ENCODE measurements at places on chromosomes 1 and 21.

DNA sequence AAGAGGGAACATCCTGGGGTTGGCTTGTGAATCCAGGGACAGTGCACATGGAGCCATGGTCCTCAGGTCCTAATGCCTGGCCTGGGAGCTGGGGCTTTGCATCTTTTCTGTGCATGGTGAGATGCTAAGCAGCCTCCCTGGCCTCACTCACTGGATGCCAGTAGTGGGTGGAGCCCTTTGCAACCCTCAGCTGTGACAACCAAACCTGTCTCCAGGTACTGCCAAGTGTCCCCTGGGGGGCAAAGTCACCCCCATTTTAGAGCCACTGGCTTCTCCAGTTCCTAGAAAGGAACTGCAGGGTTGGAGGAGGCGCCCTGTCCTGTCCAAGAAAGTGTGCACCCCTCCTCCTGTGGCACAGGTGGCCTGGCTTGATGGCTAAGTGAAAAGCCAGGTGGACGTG is 44.6 kb upstream of the GRIK3 start:
- no peak for DNase-seq

DNA sequence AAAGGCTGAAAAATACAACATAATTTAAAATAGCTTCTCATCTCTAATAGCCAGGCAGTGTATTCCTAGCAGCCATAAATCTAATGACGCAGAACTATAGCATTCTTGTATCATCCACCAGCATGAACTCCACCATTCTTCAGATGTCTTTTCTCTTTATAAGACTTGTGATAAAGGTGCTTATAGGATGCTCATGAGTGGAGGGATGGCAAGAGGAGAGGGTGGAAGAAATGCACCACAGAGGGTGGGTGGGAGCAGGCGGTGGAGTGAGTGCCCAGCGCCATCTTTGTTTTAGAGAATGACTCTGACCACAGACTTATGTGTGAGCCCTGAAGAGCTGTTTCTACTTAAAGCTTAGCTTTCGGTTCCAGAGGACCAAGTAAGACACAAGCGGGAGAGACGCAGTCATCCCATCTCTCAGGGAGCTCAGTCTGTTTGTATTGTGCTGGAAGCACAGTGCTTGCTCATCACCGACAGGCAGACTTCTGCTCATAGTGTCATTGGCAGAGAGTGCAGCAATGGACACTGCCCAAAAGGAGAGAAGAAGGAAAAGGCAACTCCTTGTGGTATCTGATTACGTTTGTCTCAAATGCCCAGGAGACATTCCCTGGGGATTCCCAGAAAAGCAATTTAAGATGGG is 65.6 kb downstream of the KCNJ15 start:
- DNase-seq: no peak

DNA sequence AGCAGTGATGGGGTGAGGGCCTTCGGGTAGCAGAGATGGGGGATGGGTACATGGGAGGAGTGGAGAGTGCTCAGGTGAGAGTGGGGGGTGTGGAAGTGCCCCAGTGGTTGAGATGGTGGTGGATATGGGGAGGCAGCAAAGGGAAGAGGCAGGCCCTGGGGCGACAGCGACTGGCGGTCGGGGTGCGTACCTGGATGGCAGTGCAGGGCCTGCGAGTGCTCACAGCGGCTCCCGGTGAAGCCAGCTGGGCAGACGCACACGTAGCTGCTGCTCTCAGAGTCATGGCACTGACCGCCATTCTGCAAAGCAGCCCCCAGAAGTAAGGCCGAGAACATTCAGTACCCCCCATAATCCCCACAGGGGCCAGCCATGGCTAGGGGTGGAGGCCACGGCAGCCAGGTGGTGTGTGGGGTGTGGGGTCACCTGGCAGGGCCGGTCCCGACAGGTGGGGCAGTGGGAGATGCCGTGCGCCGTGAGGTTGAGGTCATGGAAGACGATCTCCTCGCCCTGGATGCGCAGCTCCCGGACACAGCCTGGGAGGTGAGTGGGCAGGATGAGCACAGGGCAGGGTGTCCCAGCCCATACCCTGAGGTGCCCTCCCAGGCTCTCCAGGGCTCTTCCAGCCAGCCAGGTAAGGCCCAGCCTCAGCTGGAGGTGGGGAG is 18.9 kb downstream of the LDLRAD2 start:
- DNase-seq: no peak

GRCh38 chr1:195019385-195019784 is 1588.9 kb downstream of the KCNT2 start:
- no peak for DNase-seq

DNA sequence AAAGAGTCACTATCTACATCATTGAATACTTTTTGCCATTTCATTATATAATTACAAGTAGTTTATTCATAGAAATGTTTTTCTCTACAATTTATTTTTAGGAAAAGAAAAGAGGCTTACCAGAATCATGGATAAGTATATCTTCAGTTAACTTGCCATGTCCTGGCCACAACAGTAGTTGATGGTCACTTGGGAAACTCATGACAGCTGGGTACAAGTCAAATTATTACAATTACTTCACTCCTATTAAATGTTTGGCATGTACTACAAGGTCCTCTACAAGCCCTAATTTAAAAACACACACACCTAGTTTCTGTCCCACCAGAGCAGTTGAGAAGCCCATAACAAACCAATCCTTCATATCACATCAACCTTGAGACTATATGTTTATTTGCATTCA is 29.4 kb downstream of the PALMD start:
- no peak for DNase-seq

GRCh38 chr1:15972409-15972808 is 3.5 kb downstream of the ZBTB17 start:
- no peak for DNase-seq

DNA sequence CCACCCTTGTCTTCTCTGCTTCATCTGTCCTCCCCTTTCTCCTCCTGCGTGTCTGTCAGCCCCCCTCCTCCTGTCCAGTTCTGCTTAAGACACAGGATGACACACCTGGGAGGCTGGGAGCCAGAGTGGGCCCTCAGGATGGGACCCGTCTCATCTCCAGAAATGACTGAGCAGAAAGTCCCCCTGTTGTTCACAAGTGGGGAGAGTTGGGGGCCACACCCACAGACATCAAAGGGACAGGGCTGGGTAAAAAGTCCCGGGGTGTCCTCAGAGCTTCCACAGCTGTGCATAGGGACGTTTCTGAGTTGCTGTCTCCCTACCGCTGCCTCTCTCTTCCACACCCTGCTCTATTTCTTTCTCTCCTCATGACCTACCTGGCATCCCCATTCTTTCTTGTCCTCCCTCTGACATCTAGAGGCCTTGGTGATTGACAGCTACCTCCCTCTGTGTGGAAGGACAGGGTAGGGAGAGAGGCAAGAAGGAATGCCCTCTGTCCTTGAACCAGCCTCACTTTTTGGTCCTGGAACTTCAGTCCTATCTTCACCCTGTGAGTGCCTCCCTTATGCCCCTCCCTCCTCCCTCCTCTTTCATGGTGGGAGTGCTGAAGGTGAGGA is 19.5 kb upstream of the SH2D2A start:
- no peak for DNase-seq

GRCh38 chr1:95888941-95889390 is 655.0 kb downstream of the RWDD3 start:
- DNase-seq: no peak

- no peak for DNase-seq
Measured at GRCh38 chr1:26315874-26316850, 1.6 kb upstream of the CD52 start.

DNA sequence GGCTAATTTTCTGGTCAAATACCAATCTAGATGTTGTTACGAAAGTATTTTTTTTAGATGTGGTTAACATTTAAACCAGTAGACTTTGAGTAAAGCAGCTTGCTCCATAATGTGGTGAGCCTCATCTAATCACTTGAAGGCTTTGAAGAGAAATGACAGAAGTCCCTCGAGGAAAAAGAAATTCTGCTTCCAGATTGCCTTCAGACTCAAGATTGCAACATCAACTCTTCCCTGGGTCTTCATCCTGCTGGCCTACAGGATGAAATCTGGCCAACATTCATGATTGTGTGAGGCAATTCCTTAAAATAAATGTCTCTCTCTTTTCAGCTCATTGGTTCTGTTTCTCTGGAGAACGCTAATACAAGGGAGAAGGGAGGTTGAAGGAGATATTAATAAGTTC is 32.5 kb upstream of the SSX2IP start:
- no peak for DNase-seq

DNA sequence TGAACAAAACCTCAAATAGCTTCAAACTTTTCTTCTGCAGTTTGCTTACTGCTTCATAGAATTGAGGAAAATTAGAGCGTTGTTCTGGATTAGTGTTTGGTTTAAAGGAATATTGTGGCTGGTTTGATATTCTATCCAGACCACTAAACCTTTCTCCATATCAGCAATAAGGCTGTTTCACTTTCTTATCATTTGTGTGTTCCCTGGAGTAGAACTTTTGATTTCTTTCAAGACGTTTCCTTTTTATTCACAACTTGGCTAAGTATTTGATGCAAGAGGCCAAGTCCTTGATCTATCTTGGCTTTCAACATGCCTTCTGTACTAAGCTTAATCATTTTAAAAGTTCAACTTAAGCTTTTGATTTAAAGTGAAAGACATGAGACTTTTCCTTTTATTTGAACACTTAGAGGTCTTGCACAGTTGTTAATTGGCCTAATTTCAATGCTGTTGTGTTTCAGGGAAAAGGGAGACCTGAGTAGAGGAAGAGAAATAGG is 359.1 kb downstream of the S1PR1 start:
- DNase-seq: no peak

- DNase-seq: no peak
Measured at GRCh38 chr1:78836726-78837125, 169.8 kb downstream of the ADGRL4 start.

DNA sequence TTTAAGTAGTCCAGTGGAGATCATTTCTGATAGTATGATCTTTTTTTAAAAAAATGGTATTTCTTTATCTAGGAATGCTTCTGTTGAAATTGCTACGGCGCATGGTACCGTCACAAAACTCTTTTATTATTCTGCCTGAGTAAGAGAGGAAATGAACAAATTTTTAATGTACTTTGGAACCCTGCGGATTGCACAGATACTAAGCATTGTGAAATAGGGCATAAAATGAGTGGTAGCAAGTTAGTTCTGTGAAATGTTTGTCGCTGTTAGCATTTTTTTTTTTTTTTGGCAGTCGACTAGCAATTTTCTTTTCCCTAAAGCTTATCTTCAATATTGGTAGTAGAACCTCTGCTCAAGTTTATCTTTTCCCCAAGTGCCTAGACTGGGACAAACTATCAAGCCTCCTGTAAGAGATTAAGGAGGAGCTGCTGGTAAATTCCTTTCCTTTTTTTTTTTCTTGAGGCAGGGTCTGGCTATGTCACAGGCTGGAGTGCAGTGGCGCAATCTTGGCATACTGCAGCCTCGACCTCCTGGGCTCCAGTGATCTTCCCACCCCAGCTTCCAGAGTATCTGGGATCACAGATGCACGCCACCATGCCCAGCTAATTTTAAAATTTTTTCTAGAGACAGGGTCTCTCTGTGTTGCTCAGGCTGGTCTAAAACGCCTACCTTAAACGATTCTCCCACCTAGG is 2.2 kb downstream of the ITSN1 start:
- no peak for DNase-seq

Measured in SK-N-DZ (cell line).